ENCODE measurements at places on chromosomes 11 and 22.

- no peak for DNase-seq
These were observed 123.4 kb downstream of the COMMD9 start for GRCh38 chr11:36165621-36166397.

DNA sequence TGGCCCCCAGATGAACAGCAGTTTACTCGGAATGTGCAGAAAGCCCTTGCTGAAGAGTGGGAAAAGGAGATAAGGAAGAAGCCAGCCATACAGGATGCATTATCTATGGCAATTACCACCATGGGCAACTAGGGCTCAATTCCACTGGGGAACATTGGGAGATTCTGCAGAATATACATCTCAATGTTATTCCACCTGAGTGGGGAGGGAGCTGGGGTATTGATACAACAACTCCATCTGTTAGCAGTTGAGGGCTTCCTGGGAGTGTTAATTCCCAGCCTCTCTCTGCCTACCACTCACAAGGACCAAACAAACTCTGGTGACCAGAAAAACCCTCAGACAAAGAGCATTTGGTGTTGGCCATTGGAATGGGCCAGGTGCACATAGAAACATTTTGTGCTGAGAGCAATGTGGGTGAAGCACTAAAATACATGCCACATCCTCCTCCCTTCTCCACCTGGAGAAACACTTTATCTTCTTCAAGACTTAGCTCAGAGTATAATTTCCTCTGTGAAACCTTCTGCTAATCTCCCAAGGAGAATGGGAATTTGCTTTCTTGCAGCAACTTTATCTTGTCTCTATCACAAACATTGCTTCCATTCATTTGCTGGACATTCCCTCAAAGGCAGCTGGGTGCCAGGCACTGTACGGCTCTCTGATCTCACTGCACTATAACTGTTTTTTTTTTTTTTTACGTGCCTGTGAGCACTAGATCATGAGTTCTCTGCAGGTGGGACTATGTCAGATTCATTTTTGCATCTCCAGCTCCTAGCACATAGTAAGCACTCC lies 292.2 kb downstream of the MN1 start:
- DNase-seq = no peak

- no peak for DNase-seq
These were observed 27.2 kb downstream of the GRAMD1B start for GRCh38 chr11:123457187-123457770.

DNA sequence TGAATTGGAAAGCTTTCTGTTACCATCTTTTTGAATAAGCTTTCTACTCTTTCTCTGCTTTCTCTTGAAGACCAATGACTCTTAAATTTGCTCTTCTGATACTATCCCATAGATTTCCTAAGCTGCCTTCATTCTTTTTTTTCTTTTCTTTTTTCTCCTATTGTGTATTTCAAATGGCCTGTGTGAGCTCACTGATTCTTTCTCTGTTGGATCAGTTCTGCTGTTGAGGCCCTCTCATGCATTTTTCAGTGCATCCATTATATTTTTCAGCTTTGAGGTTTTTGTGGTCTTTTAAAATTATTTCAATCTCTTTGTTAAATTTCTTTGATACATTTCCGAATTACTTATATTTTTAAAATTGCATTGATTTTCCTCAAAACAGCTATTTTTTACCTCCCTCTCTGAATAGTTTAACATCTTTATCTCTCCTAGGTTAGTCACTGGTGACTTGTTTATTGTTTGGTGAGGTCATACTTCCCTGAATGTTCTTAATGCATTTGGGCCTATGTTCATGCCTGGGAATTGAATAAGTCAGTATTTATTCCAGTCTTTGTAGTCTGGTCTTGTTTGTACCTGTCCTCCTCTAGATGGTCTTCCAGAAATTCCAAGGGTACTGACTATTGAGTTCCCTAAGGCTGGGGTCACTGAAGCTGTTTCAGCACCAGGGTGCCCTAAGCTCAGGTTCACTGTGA lies 110.6 kb upstream of the SERPIND1 start:
- no peak for DNase-seq

- no peak for DNase-seq
These were observed 118.2 kb upstream of the OR9Q1 start for GRCh38 chr11:57905439-57905838.

DNA sequence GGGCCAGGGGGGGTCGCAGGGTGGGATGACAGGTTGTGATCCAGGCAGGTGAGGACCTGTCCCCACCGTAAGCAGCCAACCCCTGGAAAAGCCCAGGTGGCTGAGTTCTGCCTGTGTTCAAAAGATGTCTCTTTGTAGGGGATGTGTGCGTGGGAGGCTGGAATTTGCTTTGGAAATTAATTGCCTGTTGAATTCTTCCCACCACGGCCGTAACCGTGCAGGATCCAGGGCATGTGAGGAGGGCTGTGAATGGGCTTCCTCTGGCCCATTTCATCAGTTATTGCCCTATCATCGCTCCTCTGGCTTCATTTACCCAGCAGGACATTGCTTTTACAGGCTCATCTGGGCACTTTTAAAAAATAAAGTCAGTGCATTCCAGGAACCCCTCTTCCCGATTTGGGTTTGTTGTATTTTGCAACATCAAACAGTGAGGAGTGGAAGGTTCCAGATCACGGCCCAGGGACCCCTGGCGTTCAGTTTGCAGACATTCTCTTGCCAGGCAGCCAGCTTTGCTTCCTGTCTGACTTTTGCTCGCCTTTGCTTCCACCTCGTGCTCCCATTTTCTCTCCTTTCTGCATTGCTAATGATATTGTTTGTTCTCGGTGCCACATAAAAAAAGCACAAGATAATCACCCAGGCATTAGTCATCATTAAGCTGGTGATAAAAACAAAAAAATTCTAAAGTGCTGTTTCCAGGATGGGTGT lies 1306.6 kb downstream of the BRD1 start:
- no peak for DNase-seq

- DNase-seq = no peak
These were observed 55.9 kb upstream of the KIRREL3 start for GRCh38 chr11:127056338-127056971.

All from femur (tissue), 1 donor.